ENCODE measurements at places on chromosomes 11 and 22.
A peak's percentile ranks its signal among the peaks of the same experiment; 100 is the strongest.

DNA sequence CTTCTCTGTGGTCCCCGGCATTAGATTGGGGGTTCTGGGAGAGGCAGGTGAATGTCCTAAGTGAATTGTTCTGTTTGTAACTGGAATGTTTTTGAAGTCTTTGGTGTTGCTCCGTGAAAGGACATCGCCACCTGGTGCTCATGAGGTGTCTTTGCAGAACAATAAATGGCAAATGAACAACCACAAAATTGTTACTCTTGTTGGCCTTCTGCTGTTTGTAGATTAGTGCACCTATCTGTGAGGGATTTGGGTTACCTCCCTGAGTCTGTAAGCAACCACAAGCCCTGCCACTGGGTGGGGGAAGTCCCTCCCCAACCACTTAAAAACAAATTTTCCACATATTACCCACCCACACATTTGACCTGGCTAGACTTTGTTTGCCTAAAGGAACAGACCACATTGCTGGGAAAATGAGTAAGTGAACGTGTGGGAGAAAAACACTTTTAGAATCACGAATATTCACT, 4.7 kb downstream of the MPEG1 start:
- DNase-seq = no peak

GRCh38 chr11:109668973-109669634, 247.1 kb downstream of the C11orf87 start:
- no peak for DNase-seq

DNA sequence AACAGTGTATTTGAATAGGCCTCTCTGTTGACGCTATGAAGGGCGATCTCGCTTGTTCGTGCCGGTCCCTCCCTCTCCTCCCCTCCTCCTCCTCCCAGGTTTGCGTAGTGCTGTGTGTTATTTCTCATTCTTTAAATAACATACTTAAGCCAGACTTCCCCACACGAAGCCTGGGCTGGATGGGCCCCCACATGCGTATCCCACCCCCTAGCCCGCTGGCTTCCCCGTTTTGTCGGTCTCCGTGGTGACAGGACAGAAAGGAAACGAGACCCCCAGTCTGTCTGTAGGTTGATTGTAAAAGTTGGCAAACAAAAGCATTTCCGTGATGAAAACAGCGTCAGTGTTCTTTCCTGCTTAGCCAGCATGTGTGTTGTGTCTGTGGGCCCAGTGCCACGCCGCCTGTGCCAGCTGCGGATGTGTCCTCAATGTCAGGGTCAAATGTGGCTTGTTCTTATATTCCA, 27.3 kb downstream of the FAM118A start:
- DNase-seq = no peak

DNA sequence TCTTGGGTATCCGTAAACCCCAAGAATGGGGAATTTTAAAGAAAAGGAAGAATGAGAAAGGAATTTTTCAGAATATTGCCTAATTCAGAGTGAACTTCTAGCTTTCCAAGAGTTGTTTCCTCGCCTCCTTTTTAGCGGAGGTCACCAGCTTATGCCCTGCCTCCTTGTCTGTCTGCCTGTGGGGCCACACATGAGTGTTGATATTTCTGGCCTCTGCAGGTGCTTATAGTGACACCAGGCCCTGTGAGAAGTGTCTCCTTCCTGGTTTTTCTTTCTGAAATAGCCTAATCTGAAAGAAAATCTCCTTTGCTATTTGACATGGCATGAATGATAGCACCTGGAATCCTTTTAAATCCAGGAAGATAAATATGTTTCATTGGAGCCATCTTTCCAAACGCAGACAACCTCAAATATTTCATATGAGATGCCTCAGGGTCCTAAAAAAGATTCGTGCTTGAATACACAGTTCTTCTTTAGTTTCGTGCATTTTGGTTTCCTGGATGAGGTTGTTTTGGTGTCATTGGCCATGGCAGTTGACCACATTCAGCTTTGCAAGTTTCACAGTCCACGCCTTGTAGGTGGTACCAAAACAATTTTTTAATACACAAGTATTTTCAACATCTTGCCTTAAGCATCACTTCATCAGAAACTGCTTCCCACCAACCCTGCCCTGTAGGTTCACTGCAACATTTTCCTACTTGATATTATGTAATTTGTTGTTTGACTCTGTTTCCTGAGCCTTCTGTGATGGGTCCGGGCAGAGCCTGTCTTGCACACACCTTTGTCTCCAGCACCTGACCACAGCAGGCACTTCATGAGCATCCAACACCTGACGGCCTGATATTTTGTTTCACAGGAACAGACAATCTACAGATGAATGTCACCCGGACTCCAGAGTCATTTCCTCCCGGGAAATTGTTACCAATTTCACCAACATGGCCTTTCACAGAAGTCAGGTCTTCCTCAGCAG, 159.4 kb downstream of the C11orf91 start:
- no peak for DNase-seq

DNA sequence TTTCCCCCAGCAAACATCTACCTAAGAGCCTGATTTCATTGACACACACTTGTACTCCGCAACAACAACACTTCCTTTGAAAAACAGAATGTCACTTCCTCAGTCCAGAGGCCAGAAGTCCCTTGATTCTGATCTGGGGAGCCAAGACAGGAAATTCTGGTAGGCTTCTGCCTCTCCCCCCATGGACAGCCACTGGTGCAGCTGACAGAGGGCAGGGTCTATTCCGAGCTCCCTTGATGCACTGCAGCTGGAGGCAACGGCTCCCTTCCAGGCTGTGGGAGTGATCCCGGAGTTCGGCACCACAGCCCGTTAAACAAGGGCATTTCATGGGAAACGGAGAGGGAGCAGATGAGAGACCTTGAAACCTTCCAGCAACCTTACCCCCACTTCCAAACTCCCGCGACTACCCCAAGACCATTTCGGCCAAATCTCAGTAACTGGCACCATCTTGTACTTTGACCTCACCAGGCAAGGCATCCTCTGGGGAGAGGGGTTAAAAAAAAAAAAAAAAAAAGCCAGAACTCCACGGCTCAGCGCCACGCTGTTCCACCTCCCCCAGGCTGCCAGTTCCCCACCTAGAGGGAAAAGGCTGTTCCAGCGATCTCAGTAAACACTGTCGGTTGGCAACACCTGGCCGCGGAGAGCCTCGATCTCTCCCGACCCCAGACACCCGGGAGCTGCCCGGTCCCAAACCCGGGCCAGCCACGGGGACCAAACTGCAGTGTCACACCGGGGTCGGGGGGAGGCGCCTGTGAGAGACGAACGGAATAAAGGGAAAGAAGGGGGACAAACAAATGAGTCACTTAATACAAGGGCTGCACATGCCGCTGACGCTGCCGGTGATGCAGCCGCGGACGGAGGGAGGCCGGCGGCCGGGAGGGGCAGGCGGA, 1.1 kb downstream of the GAB2 start:
- DNase-seq = peak; percentile 31
